ENCODE measurements at places on chromosomes 11 and 22.

GRCh38 chr11:68396516-68396915 lies 64.0 kb upstream of the PPP6R3 start:
- peak; percentile 91 for DNase-seq

DNA sequence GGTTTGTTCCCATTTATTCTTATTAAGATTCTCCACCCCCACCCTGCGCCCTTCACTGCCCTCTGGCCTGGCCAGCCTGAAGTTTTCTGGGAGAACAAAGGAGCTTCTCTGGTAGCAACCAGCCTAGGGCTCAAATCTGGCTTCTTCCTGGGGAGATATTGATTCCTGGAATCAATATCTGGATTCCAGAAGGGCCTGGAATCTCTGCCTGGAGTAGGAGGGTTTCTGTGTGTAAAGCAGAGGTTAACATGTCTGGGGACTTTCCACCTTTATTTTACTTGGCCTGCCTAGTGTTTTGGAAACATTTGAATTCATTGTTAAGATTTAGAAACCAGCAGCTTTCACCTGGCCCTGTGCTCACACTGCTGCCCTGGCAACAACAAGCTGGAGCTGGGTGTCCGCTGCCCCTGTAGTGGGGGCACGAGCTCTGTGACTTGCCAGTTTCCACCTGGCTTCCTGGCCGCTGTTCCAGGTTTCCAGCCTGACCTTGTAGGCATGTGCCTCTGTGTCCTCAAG lies 5.5 kb downstream of the C11orf91 start:
- no peak for DNase-seq

DNA sequence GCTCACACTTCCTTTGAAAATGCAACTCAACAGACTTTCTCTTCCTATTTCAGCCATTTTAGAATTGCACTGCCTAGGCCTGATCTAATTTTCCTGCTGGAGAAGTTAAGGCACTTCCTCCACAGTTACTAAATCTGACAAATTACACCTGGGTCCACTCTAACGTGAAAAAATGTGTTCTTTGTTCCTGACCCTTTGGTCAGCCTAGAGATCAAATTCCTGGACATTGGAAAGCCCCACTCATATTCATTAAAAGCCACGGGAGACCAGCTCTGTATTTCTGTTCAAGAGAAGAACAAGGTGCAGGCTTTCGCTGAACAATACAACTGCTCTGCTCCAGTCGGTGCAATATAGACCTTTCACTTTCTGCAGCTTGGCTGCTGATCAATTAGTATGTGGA lies 96.6 kb downstream of the MPPED2 start:
- no peak for DNase-seq

DNA sequence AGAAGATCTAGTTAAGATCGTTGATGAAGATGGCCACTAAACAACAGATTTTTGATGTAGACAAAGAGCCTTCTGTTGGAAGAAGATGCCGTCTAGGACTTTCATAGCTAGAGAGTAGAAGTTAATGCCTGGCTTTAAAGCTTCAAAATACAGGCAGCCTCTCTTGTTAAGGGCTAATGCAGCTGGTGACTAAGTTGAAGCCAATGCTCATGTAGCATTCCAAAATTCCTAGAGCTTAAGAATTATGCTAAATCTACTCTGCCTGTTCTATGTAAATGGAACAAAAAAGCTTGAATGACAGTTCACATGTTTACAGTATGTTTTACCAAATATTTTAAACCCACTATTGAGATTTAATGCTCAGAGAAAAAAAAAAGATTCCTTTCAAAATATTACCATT lies 492.6 kb downstream of the CNTN5 start:
- DNase-seq = no peak

GRCh38 chr22:30906411-30906810 lies 62.2 kb downstream of the MORC2 start:
- no peak for DNase-seq

DNA sequence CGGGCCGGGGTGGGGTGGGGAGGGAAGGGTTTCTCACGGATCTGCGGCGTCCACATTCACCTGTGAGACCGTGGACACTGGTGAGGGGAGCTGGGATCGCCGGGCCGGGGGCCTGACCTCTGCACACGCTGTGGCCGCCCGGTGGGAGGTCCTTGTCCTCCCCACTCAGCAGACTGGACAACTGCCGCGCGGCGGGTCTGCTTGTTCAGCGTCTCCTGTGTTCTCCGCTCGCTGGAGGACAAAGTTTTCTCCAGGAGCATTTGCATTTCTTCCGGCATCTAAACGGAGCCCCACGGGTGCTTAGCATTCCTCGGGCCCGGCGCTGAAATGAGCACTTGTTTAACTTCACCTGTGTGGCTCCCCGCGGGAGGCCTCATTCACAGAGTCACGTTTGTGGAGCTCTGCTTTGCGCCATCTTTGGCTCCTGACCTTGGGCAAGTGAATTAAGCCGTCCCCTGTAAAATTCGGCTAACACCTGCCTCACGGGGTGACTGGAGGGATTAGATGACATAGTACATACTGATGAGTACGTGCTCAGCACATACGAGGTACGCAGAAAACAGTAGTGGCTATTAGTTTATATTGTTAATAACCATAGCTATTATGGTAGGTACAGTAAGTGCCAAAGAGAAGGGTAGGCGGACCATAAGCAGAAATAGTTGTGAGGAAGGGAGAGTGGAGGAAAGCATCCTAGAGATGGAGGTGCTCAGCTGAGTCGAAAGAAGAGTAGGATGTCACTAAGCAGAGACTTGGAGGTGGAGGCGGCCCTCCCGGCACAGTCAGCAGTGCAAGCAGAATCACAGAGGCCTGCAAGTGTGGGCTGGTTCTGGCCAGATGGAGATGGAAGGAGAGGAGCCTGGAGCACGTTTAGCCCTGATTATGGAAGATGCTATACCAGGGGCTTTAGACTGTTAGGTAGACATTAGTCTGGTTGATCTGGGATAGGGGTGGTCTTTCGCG lies 885 bp downstream of the TRMU start:
- peak; percentile 30 for DNase-seq

DNA sequence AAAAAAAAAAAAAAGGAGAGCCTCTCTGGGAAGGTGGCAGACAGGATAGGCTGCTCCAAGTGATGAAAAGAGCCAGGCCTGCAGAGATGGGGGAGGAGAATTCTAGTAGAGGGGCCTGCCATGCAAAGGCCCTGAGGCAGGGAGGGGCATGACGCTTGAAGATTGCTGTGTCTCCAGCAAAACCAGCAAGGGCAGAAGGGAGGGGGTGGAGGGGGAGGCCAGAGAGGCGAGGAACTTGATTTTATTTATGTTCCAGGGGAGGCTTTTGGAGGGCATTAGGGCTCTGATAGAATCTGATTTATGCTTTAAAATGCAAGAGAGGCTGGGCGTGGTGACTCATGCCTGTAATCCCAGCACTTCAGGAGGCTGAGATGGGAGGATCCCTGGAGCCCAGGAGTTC lies 16.7 kb upstream of the PACSIN2 start:
- DNase-seq = no peak

DNA sequence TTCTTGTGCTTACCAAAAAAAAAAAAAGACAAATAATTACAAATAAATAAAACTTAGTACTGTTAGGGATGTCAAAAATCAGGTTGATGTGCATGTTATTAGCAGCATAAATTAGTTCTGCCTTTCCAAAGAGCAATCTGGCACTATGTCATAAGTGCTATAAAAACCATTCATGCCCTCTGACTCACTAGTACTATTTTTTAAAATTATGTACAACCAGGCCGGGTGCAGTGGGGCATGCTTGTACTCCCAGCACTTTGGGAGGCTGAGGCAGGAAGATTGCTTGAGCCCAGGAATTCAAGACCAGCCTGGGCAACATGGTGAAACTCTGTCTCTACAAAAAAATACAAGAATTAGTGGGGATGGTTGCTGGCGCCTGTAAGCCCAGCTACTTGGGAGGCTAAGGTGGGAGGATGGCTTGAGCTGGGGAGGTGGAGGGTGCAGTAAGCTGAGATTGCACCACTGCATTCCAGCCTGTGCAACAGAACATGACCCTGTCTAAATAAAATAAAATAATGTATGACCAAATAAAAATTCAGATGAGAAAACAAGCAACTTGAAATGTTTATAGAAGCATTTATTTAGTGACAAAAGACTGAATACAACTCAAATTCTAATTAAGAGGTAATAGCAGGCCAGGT lies 25.3 kb downstream of the UEVLD start:
- no peak for DNase-seq

DNA sequence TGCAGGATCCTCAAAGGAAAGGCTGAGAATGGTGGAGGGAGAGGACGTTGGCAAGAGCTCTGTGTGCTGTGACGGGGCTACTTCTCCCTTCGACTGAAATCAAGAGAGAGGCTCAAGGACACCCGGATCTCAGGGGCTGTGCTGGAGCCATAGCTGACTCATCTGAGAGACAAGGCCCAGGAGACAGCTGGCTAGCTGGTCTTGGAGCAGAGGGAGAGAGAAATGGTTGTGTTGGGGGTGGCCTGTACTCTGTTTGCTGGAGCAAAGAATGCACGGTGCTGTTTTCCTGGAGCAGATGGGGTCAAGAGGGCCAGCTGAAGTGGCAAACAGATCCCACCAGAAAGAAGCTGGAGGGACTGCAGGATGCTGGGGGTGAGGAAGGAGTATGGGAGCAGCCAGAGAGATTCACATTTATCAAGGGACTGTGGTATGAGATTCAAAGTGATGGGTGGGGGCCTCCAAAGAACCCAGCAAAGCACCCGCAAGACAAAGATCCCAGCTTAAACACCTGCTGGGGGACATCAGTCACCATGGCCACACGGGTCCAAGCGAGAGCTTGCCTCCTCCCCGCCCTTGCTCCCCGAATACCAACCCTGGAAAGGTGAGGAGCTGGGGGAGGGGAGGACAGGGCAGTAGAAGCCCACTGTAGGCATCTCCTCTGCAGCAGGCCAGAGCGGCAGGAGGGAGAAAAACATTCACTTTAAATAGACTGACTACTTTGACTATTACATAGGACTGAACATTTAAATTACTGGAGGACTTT lies 40.8 kb downstream of the MAP6 start:
- no peak for DNase-seq
